Suprapubic skin (tissue), 4 donors: ENCODE measurements at places on chromosomes 5 and 9. TPM values are rescaled to one million over a fixed set of nuclear protein-coding genes. Genes with fewer than 3 reads are reported as not detected.

Gene LHX3
- 0.26 TPM for total RNA-seq

Gene ZNF366
- 0.62 TPM for total RNA-seq

- no peak for DNase-seq
These were observed 132.3 kb upstream of the CDH12 start for GRCh38 chr5:22985446-22985845.

DNA sequence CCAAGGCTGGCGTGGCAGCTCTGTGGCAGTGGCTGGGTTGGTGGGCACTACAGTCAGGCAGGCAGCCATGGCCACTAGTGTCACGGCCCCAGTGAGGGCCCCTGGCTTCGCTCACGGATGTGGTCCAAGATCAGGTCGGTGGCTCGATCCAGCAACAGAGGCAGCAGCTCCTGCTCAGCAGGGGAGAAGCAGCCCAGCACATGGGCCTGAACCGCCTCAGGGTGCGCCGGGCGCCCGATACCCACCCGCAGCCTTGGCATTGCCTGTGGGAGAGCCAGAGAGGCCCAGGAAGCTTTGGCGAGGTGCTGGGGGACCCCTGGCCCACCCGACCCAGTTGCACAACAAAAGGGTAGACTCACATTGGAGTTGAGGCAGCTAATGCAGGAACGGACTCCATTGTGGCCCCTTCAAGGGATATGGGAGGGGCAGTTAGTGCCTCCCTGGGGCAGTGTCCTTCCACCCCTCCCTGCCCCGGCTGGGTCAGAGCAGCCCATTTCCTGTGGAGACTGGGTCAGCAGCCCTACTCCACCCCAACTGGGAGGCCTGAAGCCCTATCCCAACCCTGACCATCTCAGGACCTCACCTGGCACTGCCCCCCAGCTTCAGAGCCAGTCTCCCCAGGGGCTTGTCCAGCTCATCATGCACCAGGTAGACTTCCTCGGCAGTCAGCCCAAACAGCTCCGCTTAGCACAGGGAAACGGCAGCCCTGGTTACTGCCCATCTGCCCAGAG, 1.3 kb downstream of the PTRH1 start:
- DNase-seq = no peak

Gene SEMA6A
- total RNA-seq = 19.4 TPM

DNA sequence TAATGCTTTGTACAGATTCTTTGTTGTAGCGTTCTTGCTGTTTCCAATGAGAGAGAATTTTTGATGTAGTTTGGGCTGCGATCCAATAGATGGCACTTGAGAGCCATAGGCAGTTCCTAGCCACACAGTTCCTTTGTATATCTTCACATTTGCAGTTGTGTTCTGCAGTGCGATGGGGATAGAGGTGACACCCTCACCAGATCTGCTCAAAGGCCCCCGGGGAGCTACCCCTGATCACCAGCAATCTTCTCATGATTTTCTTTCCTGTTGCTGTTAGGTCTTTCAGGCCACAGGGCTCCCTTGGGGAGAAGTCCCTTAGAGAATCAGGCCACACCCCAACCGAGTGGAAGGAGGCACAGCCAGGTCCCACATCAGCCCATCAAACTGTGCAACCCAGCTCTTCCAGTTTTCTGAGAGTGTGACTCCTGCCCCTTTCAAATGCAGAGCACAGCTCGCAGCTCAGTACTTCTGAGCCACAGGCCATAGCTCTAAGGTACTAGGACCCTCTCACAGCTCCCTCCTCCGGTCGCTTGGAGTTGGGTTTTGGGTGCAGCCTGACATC, 353.7 kb downstream of the SLCO4C1 start:
- no peak for DNase-seq
